Astrocyte (in vitro differentiated cells and primary cell): ENCODE measurements at places on chromosomes 1 and 21. TPM values are rescaled to one million over a fixed set of nuclear protein-coding genes. Genes with fewer than 3 reads are reported as not detected.

GRCh38 chr1:174958396-174958795 lies 41.4 kb upstream of the CACYBP start:
- H3K27ac ChIP-seq, result no peak overlapping the region
- peak; percentile 25 for DNase-seq
- H3K4me1 ChIP-seq, result no peaks in the 10 kb centered on the region
- peaks cover 3% of the 10 kb centered on the region for H3K27me3 ChIP-seq
- H3K4me3 ChIP-seq, result no peak overlapping the region

- no peaks in the 10 kb centered on the region for H3K4me1 ChIP-seq
- H3K27ac ChIP-seq, result no peak overlapping the region
- H3K36me3 ChIP-seq, result no peaks in the 10 kb centered on the region
- no peaks in the 10 kb centered on the region for H3K27me3 ChIP-seq
Measured at GRCh38 chr1:177753655-177754054, 216.2 kb downstream of the SEC16B start.

GRCh38 chr21:38486706-38487105 lies 11.6 kb downstream of the ERG start:
- H3K27ac ChIP-seq, result peak overlapping the region; percentile 69
- H3K4me1 ChIP-seq, result peaks cover 12% of the 10 kb centered on the region
- H3K27me3 ChIP-seq, result no peaks in the 10 kb centered on the region
- H3K36me3 ChIP-seq, result no peaks in the 10 kb centered on the region

GRCh38 chr1:239765163-239765562 lies 326.5 kb upstream of the FMN2 start:
- no peaks in the 10 kb centered on the region for H3K27me3 ChIP-seq
- no peaks in the 10 kb centered on the region for H3K4me1 ChIP-seq
- H3K27ac ChIP-seq, result no peak overlapping the region
- no peak for DNase-seq
- H3K36me3 ChIP-seq, result no peaks in the 10 kb centered on the region

DNA sequence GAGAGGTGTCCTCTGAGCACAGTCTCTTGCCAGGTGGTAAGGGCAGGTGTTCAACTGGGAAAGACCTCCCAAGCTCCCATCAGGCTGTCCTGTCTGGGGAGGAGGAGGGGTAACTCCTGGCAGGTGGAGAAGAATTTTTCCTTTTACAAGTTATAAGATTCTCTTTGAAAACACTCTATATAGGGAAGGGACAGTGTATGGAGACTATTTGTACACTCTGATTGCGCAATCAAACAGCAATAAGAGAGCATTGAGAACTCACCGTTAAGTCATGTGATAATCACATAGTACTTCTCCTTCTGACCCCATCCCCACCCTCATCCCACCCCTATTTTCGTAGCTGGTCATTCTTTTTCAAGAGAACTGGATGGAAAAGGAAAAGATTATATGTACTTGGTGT lies 179.3 kb upstream of the ZNF644 start:
- H3K4me3 ChIP-seq, result no peak overlapping the region
- no peaks in the 10 kb centered on the region for H3K4me1 ChIP-seq
- peaks cover 2% of the 10 kb centered on the region for H3K27me3 ChIP-seq
- H3K27ac ChIP-seq, result no peak overlapping the region
- H3K36me3 ChIP-seq, result no peaks in the 10 kb centered on the region

- H3K4me3 ChIP-seq, result no peak overlapping the region
- DNase-seq, result no peak
- no peak overlapping the region for H3K27ac ChIP-seq
- H3K27me3 ChIP-seq, result no peaks in the 10 kb centered on the region
Measured at GRCh38 chr1:77230051-77230450, 10.8 kb upstream of the PIGK start.

DNA sequence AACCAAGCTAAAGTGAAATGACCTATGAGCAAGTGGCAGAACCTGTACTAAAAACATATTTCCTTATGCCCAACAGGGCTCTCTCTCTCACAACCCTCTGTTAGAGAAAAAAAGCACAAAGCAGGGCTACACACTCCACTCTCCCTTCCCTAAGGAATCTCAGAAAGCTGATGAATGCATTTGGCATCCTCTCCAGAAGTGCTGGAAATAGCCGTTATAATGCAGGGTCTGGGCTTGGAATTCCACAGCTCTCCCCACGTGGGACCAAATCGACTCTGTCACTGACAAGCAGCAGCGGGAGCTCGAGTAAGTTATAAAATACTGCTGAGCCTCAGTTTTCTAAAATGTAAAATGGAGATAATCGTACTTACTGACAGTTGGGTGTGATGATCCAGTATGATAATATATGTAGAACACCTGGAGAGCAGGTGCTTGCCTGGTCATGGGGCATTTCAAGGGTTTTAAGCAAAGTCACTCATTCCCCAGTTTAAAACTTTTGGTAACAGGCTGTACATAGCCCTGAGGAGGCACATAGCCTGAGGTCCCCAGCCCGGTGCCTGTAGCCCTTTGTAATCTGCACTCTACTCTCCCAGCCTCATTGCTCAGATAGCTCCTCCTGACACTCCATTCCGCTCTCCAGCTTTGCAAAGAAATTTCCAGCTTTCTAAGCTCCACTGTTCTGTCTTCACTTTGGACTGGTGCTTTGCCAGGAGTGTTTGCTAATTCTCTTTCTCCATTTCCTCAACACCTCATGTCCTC lies 175.6 kb upstream of the DAB1 start:
- DNase-seq, result peak; percentile 62
- H3K27me3 ChIP-seq, result no peaks in the 10 kb centered on the region
- H3K36me3 ChIP-seq, result no peaks in the 10 kb centered on the region
- no peaks in the 10 kb centered on the region for H3K4me1 ChIP-seq
- H3K4me3 ChIP-seq, result no peak overlapping the region
- H3K27ac ChIP-seq, result no peak overlapping the region

DNA sequence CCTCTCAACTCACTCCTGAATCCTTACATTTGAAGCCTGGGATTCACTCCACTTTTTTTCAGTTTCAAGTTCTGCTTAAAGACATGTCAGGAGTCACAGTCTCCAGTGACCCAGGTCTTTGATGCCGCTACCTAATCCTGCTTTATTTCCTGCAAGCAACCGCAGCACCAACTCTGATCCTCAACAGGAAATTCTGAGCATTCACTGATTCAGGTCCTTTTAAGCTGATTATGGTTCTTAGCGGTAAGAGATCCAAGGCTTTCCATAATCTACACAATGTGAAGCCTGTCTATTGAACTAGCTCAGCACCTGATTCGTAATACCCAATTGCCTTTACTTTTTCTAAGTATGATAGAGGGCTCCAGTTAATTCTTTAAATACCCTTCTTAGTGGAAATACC lies 43.7 kb upstream of the PIGC start:
- no peak for DNase-seq
- no peak overlapping the region for H3K27ac ChIP-seq
- no peaks in the 10 kb centered on the region for H3K36me3 ChIP-seq
- no peaks in the 10 kb centered on the region for H3K4me1 ChIP-seq
- no peak overlapping the region for H3K4me3 ChIP-seq

DNA sequence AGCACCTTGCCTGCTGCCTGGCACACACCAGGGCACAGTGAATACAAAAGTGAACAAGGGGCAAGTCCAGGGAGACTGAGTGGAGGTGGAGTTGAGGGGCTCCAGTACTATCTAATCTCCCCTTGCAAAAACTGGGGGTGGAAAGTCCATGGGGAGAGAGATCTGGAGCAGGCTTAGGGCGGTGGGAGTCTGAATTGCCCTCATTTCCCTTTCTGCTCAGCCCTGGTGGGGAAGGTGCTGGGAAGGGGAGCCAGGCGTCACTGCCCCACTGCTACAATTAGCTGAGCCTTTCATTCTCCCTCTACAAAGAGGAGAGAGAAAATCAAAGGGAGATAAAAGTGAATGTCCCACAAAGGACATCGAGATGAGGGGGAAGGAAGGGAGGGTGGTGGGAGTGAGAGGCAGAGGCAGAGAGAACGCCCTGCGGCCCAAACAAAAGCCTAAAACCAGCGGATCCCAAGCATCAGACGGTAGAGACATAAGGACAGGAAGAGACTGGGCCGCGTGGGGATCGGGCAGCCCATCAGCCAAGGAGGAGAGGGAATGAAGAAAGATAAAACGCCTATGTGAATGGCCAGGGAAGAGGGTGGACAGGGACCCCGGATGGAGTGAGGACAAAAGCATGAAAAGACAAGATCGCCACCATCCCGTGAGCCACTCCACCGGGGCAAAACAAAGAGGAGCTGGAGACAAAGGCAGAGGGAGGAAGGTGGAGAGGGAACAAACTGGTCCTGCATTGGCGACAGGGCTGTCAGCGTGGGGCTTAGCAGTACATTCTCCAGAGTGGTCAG lies 46.8 kb upstream of the SOX13 start:
- H3K27me3 ChIP-seq, result peaks cover 6% of the 10 kb centered on the region
- H3K27ac ChIP-seq, result no peak overlapping the region
- no peak for DNase-seq
- H3K36me3 ChIP-seq, result no peaks in the 10 kb centered on the region
- no peaks in the 10 kb centered on the region for H3K4me1 ChIP-seq

DNA sequence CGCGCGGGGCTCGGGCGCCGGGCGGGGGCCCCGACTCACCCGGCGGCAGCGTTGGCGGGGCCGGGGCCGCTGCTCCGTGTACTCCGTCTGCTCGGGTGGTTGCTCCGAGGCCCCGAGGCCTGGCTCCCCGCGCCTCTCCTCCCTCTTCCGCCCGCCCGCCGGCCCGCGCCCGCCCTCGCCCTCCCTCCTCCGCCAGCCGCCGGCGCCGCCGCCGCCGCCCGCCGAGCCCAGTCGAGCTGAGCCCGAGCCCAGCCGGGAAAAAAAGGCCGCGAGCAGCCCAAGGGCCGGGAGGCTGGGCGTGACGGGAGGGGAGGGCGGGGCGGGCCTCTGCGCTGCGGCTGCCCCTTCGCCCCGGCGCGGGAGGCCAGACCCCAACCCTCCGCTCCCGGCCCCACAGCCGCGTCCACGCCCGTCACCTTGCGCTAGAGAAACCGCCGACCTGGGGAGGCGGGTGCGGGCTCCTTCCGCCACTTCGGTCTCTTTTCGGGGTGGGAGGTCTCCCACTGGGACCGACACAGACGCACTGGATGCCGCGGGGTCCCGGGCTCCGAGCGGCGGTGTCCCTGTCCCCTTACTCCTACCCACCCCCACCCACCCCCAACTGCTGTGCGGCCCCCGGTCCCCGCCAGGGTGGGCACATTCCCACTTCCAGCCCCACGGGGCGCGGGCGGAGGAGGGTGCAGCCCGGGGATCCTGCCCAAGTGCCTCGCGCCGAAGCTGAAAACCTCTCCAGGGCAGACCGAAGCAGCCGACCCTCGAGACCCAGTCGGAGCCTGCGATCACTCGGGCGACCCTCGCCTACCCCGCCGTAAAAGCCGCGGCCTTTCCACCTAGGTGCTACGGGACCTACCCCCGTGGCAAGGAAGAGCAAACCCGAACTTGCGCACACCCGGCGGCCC lies at the start of gene CERS2:
Gene CERS2 (minus strand): TSS at position 256 of the 899 bp plus-strand sequence. CDS start 5,745 bp downstream, outside the sequence.
- H3K27me3 ChIP-seq, result no peaks in the 10 kb centered on the region
- H3K4me1 ChIP-seq, result peaks cover 48% of the 10 kb centered on the region
- H3K27ac ChIP-seq, result peak within 1 kb of the TSS; percentile 75
- peak within 1 kb of the TSS; percentile 91 for H3K4me3 ChIP-seq
- H3K36me3 ChIP-seq, result no peaks in the 10 kb centered on the region
- peak; percentile 49 for DNase-seq

DNA sequence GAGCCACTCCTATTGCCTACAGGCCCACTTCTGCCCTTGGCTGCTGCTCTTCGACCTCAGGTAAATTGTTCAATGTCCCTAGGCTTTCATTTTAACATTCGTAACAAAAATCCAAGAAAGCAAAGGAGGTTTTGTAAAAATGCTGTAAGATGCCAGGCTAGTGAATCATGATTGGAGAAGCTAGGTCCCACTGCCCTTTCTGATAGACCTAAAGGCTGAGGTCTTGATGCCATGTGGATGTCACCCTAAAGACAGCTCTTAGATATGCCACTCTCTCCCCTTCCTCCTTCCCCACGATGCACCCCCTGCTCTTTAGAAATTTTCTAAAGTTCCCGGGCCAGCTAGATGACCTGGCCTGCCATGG lies 9.9 kb upstream of the TMEM39B start:
- H3K4me1 ChIP-seq, result peaks cover 26% of the 10 kb centered on the region

DNA sequence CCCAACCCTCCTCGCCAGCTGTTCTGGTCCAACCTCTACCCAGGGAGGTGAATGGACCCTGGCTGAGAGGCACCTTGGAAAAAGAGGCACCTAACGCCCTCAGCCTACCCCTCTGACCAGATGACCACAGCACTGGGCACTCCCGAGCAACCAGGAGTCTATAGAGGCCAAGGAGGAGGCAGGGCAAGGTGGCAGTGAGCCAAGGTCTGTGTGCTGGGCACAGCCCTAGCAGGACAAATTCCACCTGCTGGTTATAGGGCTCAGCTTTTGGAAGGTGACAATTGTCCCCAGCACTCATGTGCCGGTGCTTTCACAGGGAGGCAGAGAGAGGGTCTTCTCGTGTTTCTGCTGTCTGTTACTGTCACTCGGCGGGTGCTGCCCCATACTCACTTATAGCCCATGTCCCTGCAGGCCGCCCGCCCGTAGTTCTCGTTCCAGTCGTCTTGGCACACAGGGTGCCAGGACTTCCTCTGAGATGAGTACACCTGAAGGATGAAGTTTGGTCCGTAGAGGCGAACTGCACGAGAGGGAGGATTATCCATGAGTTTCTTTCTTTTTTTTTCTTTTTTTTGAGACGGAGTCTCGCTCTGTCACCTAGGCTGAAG lies 27.8 kb downstream of the TMPRSS2 start:
- H3K36me3 ChIP-seq, result no peaks in the 10 kb centered on the region
- DNase-seq, result no peak
- H3K4me1 ChIP-seq, result peaks cover 11% of the 10 kb centered on the region
- H3K27me3 ChIP-seq, result no peaks in the 10 kb centered on the region

GRCh38 chr1:165886983-165887382 lies 59.6 kb downstream of the UCK2 start:
- H3K36me3 ChIP-seq, result no peaks in the 10 kb centered on the region
- H3K4me1 ChIP-seq, result peaks cover 14% of the 10 kb centered on the region
- no peak overlapping the region for H3K27ac ChIP-seq
- no peaks in the 10 kb centered on the region for H3K27me3 ChIP-seq
- no peak overlapping the region for H3K4me3 ChIP-seq
- no peak for DNase-seq

CA6 gene
- not detected in 2 replicates for total RNA-seq

LRRC3 gene
- 5.2 and 5.6 TPM in 2 replicates for total RNA-seq

SPRR5 gene
- not detected in 2 replicates for total RNA-seq

S100A4 gene
- total RNA-seq, result 58.5 and 69.3 TPM in 2 replicates

DCST2 gene
- total RNA-seq, result 0.34 and 0.36 TPM in 2 replicates
